ENCODE measurements at places on chromosomes 7 and 10.

DNA sequence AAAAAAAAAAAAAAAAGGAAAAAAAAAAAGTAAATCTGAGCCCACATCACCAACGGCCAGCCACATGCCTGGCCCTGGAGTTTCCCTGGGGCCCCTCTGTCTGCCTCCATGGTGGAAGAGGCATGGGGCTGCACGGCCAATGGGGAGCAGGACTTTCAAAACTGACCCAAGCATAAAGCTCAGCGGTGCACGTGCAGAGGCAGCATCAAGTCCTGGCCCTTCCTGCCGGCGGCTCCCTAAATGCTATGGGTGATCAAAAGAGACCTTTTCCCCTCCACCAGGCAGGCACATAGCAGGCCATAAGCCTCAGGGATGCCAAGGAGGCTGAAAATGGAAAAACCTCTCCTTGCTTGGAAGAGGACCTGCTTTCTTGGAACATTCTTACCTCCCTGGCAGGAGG lies 94.3 kb downstream of the OAT start:
- no peak for DNase-seq

DNA sequence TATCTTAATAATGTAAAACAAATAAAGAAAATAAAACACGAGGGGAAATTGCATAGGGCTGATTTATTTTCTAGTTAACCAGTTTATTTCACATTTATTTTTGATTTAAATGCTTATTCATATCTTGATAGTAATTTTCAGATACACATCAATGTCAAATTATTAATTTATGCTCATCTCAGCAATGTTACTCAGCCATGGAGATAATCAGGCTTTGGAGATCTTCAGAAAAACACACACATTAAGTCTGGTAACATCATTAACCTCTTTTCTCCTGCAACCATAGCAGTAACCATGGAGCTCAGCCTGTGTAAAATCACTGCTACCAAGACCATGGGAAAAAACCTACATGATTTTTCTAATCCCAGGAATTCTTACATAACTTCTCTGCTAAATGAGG lies 31.9 kb upstream of the TBX20 start:
- DNase-seq, result no peak

DNA sequence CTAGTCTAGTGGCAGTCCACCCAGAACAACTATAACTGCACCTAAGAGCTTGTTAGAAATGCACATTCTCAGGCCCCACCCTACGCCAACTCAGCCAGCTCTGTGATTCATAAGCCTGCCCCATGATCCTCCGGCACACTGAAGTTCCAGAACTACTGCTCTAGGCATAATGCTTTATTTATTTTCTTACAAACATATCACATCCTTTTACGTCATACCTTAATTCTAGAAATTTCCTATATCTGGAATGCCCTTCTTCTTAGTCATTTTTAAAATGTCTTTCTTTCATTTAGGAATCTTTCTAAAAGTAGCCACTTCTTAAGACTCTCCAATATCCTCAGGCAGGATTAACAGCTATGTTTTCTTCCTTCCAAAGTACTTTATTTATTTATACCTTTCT lies 480.1 kb downstream of the INHBA start:
- DNase-seq, result no peak

DNA sequence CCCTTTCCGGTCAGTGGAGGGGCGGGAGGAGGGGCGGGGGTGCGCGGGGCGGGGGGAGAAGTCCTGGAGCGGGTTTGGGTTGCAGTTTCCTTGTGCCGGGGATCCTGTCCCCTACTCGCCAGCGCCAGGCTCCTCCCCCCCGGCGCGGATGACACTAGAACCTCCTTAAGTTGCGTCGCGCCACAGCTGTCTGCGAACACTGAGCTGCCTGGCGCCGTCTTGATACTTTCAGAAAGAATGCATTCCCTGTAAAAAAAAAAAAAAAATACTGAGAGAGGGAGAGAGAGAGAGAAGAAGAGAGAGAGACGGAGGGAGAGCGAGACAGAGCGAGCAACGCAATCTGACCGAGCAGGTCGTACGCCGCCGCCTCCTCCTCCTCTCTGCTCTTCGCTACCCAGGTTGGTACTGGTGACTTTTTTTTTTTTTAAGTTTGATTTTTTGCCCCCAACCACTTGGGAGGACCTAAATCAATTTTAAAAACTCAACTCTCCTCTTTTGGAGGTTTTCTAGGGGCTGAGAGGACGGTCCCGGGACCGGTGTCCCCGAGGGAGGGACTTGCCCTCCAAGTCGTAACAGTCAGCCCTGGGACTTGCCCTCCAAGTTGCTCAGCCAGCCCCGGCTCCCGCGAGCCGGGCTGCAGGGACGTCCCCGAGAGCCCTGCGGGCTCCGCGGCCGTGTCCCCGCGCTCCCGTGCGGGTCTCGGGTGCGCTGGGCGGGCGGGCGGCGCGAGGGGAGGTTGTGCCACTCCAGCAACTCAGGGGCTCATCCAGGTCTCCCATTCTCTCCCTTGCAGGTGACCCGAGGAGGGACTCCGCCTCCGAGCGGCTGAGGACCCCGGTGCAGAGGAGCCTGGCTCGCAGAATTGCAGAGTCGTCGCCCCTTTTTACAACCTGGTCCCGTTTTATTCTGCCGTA lies at the start of gene GATA3:
Gene GATA3 (plus strand): TSS at position 195 of the 914 bp plus-strand sequence. CDS start 968 bp downstream, outside the sequence.
- DNase-seq, result no peak

- no peak for DNase-seq
These were observed 14.3 kb downstream of the MDH2 start for GRCh38 chr7:76062254-76062653.
